ENCODE measurements at places on chromosomes 7 and 10.

DNA sequence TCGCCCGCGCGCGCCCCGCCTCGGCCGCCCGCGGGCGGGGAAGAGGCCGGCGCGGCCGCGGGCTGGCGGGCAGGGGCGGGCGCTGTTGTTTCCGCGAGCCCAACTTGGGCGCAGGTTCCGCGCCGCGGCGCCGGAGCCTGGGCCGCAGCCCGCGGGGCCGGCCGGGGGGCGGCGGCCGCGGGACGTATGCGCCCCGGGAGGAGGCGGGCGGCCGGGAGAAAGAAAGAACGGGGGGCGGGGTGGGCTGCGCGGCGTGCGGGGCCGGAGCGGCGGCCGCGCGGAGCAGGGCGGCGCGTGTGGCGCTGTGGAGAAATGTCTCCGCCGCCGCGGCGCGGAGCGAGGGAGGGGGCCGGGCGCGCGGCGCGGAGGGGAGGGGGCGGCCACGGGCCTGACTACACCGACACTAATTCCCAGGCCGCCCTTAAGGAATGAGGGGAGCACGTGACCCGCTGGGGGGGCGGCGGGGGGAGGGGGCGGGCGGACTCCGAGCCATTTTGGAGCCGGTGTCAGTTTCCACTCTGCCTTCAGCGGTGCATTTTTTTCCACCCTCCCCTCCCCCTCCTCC lies at the start of gene BMI1:
TSS of gene BMI1 (plus strand) at position 509 of the 565 bp plus-strand sequence. CDS start 5,351 bp downstream, outside the sequence.
- DNase-seq: peak; percentile 86

DNA sequence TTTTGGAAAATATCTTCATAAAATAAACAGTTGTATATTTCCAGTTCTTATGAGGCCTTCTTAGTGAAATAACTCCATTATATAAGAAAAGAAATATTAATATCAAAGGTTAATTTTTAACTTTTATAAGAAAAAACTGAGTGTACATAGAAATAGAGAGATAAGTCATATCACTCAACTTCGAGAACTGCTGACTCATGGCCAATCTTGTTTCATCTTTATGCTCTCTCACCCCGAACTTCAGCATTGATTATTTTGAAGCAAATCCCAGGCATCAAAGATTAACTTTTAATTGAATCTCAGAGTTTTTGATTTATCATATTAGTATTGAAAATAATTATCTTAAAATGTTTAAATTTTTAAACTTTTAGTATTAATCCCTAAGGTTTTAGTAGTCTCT lies 527.1 kb downstream of the GFRA1 start:
- no peak for DNase-seq

GRCh38 chr7:6558837-6559236 lies 7.6 kb upstream of the GRID2IP start:
- no peak for DNase-seq

- peak; percentile 17 for DNase-seq
Measured at GRCh38 chr10:112471878-112472487, 25.0 kb downstream of the VTI1A start.

DNA sequence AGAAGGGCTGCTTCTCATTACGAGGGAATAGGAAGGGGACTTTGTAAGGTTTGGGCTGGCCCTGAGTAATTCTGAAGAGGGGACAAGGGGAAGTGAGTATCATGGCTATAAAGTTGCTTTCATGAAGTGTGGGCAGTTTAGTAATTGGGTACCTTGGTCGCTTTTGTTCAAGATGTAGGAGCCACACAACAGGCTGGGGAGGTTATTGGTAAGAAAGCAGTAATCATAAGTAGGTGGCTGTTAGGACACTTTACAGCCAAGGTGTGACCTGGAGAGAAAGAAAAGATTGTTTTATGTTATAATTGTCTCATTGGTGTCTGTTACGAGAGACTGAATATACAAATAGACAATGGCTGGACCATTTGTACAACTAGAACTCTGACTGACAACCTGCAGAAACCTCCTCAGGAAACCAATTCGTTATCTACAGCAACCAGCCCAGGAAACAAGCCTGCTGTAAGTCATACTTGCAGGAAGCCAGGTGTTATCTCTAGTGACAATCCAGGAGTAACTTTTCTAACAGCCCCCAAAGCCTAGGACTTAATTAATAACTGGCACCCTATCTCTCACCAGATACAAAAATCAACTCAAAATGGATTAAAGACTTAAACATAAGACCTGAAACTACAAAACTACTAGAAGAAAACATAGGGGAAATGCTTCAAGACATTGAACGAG lies 5.0 kb upstream of the CCM2 start:
- no peak for DNase-seq

DNA sequence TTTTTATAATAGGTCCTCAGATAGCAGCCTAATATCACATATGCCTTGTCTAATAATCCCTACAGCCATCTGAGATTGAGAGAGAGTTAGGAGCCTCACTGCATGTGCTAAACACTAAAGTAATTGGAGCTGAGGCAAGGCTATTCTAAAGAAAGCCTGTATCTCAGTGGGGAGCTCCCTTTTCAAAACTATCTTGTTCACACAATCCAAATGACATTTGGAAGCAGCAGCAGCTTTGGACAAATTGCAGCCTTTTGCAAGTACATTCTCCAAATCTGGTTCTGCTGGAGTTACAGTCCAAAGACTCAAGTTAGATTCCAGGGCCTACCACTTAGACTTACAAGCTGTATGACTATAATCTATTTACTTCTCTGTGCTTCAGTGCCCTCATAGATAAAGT lies 104.5 kb downstream of the MACC1 start:
- no peak for DNase-seq

- no peak for DNase-seq
Measured at GRCh38 chr10:4686644-4686996, 139.4 kb upstream of the AKR1E2 start.

DNA sequence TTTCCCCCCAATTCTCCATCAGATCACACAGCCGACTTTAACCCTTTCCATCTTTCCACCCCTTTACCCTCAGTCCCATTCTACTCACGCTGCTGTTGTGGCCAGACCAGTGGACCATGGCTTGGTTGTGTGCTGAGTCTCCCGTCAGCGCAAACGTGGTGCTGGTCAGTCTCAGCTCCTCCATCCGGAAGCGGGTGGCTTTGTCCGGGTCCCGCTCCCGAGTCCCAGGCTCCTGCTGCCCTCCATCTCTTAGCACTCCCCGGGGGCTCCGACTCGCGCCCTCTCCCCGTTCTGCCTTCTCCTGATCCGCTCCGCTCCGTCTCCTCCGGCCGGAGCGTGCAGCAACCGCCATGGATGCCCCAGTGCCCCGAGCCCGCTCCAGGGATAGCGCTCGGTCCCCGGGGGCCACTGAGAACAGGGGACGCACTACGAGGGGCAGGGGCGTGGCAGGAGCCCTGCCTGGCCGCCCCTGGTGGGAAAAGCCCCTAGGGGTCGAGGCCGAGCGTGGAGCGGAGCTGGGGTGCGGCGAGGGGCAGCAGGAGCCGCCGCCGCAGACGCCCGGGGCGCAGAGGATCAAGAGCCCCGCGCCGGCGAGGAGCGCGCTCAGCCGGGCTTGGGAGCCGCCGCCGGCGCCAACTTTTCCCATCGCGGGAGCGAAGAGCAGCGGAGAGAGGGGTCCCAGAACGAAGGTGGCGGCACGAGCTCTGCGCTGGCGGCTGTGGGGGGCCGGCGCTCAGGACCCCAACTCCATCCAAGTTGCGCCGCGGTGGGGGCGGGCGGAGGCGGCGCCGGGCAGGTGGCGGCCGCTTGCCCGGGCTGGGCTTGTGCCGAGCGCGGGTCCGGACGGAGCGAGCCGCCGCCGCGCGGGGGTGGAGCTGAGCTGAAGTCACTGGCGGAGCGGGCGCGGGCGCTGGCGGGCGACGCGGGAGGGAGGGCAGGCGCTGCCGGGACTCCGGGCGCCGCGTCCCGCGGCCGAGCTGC lies at the start of gene SORCS1:
TSS of gene SORCS1 (minus strand) at position 826 of the 981 bp plus-strand sequence.
- DNase-seq: peak; percentile 61

- DNase-seq: no peak
Measured at GRCh38 chr10:22317076-22317370, 835 bp downstream of the COMMD3 start.

DNA sequence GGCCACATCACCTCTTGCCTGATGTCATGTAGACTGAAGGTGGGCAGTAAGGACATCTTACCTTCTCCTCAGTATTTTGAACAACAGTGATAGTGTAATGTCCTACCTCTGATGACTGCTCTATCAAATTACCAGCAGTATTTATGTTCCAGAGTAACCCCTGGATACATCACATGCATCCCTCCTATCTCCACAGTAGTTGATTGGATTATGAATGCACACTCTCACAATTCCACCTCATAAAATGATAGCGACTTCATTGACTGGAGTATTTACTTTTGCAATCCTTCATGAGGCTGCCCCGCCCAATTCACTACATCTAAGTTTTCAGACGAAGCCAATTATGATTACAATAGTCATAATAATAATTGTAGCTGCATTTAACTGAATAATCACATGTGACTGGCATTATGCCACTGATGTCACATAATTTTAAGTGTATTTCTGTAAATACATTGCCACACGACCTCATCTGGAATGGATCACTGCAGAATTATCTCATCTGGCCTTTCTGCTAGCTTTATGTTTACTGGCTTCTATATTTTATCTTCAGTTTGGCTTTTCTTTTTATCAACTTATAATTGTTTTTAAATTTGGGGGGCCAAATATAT lies 268.9 kb downstream of the SLC25A13 start:
- DNase-seq: no peak

GRCh38 chr10:103622935-103623574 lies 129.6 kb downstream of the NEURL1 start:
- DNase-seq: no peak

DNA sequence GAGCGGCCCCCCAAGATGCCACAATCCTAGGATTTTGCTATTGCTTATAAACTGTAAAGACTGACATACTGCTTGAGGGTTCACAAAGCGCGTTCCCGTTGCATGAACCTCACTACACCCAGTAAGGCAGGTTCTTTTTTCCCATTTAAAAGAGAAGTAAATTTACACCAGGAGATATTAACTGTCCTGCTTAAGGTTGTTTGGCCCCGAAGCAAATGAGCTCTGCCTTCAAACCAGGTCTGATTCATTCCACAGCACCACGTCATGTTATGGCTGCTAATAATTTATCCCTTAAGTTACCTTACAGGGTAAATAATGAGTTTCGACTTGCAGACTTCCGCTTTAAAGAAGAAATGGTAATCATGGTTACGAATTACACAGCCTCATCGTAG lies 559 bp upstream of the FKBP14 start:
- DNase-seq: peak; percentile 36

- no peak for DNase-seq
Measured at GRCh38 chr7:71626206-71626605, 494.3 kb downstream of the GALNT17 start.

DNA sequence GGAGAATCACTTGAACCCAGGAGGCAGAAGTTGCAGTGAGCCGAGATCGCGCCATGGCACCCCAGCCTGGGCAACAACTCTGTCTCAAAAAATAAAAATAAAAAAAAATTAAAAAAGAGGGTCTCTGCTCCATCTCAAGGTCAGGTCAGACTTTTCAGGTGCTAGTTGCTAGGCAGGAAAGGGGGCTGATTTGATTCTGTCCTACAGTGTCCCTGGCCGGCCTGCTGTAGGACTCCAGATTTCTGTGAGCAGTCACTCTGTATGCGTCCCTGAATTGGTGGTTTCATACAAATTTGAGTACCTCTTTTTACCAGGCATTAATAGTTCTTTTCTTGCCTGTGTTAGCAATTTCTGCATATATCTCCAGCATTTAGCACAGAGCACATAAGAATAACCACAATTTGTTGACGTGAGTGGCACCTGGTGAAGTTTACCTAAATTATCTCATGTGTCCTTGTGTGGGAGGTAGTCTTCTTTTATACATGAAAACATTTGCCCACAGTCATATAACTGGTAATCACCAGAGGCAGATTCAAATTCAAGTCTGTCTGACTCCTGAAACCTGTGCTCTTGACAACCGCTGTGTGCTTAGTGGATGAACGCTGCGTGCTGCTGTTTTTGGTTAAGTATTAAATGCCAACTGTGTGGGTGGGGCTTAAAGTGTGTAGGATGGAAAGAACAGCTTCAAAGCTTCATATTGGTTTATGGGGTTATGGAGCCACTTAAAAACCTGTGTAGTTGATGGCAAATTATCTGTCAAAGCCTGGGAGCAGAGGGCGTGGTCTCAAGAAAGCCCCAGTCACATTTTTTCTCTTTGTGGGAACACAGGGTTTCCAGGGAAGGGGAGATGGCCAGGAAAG lies 3.2 kb upstream of the ZNF775 start:
- no peak for DNase-seq

DNA sequence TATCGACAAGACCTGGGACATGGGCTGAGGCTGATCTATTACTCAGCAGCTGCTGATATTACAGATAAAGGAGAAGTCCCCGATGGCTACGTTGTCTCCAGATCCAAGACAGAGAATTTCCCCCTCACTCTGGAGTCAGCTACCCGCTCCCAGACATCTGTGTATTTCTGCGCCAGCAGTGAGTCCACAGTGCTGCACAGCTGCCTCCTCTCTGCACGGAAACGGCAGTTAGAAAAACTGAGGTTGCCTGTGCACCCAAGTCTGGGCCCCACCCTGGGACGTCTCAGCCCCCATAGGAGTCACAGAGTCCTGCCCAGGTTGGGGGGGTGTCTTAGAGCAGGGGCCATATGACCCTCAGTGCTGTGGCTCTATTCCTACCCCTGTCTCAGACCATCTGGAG lies 167.4 kb upstream of the PRSS58 start:
- no peak for DNase-seq

DNA sequence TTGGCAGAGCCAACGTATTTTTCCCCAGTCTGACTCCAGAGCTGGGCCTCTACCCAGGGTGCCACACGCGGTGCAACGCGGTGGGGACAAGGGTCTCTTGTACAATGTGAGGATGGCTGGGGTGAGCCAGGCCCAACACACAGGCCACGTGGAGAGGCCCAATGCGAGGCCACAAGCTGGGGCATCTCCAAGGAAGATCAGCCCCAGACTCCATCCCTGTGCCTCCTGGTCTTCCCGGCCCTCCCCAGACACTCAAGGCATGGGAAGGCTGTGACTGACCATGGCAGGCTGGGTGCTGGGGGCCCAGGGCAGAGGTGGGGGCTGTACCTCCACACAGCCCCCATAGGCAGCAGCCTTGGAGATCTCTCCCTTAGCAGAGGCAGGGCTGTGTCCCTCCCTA lies 135.3 kb upstream of the FAM20C start:
- no peak for DNase-seq

DNA sequence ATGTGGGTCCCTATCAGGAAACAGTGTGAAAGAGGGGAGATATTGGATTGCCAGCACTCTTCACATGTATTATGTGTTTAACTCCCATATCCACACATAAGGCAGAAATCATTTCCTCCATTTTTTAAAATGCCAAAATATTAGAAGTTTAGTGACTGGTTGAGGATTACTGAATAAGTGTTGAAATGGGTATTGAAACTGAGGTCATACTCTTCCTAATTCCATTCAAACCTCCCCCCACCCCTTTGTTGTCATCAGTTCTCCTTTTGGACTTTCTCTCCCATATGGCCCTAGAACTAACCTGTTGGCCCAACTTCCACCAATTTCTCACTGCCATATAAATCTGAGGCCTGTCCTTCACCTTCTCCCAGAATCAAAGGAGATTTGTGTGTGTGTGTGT lies 81.6 kb downstream of the EVX1 start:
- DNase-seq: no peak

- DNase-seq: no peak
Measured at GRCh38 chr10:26314265-26315013, 97.9 kb downstream of the GAD2 start.

- no peak for DNase-seq
Measured at GRCh38 chr10:115949282-115949844, 323.6 kb downstream of the GFRA1 start.

GRCh38 chr7:151374139-151374538 lies 32.5 kb downstream of the NUB1 start:
- no peak for DNase-seq

Measured in renal pelvis (tissue), 12 donors.